ENCODE measurements at places on chromosomes 6 and 20.

GRCh38 chr6:3882431-3882830, 33.3 kb downstream of the FAM50B start:
- DNase-seq: no peak

DNA sequence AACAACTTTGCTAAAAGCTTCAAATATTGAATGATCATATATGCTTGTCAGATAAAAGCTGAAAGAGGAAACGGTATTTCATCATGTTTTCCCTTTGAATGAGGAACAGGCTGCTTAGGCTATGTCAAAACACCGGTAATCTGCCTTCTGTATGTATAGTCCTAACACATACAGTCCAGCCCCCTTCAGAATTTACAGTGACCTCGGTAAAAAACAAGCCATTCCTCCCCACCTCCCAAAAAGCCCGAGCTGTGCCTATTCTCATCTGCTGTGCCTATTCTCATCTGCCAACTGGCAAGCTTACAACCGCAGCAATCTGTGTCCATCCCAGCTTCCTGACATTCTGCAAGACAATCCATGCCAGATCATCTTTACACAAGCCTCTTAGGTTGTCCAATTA, 26.8 kb upstream of the UBE2J1 start:
- DNase-seq: no peak

DNA sequence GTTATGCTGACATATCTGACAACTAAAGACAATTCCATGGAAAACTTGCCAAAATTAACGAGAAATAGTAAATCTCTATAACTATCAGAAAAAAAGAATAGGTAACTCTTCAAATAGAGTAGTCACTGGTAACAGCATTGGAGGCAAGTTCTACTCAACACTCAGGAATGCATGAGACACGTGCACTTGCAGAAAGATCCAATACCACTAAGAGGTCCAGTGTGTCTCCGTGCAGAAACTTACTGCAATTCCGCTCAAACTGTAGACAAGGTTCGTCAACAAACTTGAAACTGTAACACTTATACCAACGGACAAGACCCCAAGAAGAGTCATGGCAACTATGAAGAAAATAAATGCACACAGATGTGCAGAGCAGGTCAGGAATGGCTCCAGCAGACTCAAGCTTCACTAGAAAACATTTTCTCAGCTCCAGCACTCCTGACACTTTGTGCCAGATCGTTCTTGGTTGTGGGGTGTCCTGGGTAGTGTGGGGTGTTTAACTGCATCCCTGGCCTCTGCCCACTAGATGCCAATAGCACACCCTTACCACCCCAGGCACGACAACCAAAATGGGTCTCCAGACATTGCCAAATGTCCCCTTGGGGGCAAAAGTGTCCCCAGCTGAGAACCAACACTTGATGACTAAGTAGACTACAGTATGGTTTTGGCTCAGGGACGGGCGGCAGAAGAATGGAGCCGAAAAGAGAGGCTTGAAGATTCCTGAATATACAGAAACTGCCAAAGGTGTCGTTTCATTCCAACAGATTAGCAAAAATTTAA, 134.8 kb downstream of the DTNBP1 start:
- no peak for DNase-seq

DNA sequence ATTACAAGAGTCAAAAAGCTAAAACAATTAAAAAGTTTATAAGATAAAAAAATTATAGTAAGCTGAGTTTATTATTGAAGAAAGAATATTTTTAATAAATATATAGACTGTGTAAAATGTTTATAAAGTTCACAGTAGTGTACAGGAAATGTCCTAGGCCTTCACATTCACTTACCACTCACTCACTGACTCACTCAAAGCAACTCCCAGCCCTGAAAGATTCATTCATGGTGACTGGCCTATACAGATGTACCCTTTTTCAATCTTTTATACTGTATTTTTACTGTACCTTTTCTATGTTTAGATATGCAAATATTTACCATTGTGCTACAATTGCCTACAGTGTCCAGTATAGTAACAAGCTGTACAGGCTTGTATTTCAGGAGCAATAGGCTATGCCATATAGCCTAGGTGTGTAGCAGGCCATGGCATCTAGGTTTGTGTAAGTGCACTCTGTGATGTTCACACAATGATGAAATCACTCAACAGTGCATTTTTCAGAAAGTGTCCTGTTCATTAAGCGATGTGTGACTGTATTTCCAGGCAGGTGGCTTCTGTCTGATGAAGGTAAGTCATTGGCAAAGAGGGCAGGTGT, 130.2 kb downstream of the BTBD3 start:
- DNase-seq: no peak

DNA sequence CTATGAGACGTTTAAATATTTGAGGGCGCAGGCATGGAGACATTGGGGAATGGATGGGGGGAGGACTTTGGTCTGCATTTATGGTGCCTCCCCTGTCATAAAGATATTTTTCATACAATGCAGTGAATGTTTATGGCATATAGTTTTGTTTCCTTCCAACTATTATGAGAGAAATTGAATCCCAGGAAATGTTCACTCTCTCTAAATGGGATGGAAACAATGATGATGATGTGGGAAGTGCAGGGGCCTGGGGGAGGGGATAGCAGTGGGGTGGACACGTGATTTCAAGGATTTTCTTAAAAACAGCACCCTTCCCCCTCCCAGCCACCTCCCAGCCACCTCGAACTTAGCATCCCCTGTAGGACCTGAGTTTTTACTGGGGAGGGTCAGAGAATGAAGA, 69.9 kb downstream of the TOX2 start:
- DNase-seq: no peak

DNA sequence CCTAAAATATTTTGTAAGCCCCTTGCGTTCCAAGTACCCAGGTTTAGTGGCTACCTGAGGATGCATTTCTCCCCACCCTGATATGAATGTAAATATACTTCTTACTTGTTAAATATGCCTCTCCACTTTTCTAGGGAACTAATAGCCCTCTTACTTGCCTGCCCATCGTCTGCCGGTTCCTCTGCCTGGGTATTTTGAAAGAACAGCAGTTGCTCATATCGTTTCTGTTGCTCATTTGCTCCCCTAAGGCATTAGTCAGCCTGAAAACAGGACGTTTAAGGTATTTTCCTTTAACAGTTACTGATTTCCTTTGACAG, 141.3 kb upstream of the CARMIL1 start:
- DNase-seq: no peak

- DNase-seq: no peak
Measured at GRCh38 chr6:20802596-20802995, 268.3 kb downstream of the CDKAL1 start.

DNA sequence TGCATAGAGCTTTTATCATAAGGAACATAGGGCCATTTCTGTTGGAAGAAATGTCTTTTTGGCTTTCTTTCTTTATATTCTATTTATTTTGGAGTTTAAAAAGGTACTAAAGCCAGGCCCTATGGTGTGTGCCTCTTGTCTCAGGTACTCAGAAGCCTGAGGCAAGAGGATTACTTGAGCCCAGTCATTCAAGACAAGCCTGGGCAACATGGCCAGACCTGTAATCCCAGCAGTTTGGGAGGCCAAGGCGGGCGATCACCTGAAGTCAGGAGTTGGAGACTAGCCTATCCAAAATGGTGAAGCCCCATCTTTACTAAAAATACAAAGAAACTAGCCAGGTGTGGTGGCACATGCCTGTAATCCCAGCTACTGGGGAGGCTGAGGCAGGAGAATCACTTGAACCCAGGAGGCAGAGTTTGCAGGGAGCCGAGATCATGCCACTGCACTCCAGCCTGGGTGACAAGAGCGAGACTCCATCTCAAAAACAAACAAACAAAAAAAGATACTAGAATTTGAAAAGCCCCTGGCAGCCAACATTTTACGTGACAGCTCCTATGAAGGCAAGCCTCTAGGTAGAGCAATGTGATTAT, 80.0 kb downstream of the CBFA2T2 start:
- no peak for DNase-seq

All from SW 1271 (cell line).